ENCODE measurements at places on chromosomes 4 and X. TPM values are rescaled to one million over a fixed set of nuclear protein-coding genes. Genes with fewer than 3 reads are reported as not detected.

DNA sequence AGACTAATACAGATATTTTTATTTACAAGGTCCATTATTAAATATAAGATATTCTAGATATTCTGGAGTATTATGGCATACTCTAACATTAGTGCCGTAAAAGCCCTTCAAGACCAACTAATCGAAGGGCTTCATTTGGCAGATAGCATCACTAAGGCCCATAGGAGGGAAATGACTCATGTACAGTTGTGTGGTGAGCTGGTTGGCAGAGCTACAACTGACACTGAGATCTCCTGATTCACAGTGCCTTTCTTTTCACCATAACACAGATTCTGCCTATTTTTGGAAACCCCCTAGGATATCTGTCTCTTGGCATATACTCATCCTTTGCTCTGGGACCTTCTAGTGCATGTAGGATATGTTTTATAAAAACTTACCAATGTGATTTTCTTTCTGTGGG lies 201.7 kb upstream of the AFF2 start:
- no peak for DNase-seq

DNA sequence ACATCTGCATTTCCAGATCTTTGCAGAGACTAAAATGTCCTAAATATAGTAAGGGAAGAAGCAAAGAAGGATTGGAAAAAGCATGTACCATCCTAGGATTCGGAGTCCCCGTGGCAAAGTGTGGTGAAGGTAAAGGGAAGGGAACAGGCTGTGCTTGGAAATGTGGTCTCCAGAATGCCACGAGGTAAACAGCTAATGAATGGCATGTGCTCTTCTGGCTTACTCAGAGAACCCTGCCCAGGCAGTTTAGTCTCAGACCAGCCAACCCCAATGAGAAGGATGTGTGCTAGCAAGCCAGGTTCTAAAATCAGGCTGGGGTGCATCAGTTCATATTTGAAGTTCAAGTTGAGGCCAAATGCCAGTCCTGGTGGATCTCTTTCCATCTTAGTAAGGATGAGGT lies 113.1 kb downstream of the RS1 start:
- DNase-seq, result no peak

UGT8 gene
- 21.7 TPM for total RNA-seq

UCP1 gene
- total RNA-seq, result not detected

- DNase-seq, result no peak
Measured at GRCh38 chrX:28303486-28303885, 283.8 kb upstream of the IL1RAPL1 start.

DNA sequence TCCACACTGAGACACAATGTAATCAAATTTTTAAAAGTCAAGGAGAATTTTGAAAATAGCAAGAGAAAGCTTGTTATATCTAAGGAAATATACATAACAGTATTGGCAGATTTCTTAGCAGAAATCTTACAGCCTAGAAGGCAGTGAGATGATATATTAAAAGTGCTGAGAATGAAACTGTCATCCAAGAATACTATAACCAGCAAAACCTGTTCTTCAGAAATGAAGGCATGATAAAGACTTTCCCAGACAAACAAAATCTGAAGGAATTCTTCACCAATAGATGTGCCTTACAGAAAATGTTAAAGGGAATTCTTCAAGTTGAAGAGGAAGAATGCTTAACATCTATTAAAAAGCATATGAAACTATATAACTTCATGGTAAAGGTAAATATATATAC lies 73.6 kb downstream of the CPEB2 start:
- DNase-seq, result no peak

TET2 gene
- total RNA-seq, result 29.0 TPM

GRCh38 chrX:9357518-9358114 lies 107.2 kb upstream of the TBL1X start:
- DNase-seq, result no peak

GRCh38 chr4:107800706-107801105 lies 24.0 kb upstream of the SGMS2 start:
- peak; percentile 37 for DNase-seq

GPR50 gene
- not detected for total RNA-seq

USP17L24 gene
- not detected for total RNA-seq

IL9R gene
- total RNA-seq, result 0.63 TPM

GRIA2 gene
- 1.7 TPM for total RNA-seq

SPIN4 gene
- 5.0 TPM for total RNA-seq

ZCCHC18 gene
- 1.0 TPM for total RNA-seq

Measured in mucosa of descending colon (tissue), 3 donors.